ENCODE measurements at places on chromosomes 5 and 9.

DNA sequence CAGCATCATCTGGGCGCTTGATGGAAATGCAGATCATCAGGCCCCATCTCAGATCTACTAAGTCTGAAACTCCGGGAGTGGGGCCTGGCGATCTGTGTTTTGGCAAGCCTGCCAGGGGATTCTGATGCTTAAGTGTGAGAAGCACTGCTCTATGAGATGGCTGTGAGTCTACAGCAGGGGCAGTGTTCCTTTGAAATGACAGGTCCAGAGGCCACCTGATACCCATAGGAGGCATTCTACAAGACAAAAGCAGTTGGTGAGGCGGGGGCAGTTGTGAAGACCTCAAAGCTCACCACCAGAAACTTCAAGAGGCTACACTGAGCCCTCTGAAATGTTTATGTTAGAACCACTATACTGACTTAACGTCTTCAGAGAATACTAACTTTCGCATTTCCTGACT is 86.9 kb upstream of the SPATA31D4 start:
- DNase-seq = no peak

DNA sequence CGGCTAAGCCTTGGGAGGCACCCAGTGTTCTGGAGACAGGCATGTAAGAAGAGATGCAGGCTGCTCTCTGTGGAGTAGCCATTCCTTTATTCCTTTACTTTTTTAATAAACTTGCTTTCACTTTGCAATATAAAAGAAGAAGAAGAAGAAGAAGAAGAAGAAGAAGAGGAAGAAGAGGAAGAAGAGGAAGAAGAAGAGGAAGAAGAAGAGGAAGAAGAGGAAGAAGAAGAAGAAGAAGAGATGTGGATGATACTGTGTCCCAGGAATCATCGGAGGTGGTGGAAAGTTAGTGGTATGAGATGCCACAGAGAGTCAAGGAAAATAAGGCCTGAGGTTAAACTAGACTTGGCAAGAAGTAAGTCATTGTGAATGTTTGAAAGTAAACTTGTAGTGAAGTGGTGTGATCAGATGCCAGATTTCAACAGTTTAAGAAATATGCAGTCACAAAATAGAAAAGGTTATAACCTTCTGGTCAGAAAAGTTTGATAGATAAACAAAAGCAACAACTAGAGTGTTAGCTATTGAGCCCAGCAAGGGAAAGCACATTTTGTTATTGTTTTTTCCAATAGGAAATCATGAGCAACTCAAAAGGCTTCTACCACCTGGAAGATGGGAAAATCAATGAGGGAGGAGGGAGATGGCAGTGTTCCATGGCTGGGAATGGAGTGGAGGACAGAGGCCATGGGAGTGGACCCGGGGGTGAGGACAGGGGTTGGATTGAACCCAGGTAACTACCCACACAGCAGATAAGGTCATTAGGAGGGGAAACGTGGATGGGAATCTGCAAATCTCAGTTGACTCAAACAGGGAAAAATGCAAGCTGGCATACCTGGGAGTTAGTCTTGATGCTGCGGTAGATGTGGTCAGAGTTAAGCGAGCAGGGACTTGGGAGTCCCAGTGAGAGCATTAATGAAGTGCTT is 16.8 kb downstream of the AOPEP start:
- no peak for DNase-seq

DNA sequence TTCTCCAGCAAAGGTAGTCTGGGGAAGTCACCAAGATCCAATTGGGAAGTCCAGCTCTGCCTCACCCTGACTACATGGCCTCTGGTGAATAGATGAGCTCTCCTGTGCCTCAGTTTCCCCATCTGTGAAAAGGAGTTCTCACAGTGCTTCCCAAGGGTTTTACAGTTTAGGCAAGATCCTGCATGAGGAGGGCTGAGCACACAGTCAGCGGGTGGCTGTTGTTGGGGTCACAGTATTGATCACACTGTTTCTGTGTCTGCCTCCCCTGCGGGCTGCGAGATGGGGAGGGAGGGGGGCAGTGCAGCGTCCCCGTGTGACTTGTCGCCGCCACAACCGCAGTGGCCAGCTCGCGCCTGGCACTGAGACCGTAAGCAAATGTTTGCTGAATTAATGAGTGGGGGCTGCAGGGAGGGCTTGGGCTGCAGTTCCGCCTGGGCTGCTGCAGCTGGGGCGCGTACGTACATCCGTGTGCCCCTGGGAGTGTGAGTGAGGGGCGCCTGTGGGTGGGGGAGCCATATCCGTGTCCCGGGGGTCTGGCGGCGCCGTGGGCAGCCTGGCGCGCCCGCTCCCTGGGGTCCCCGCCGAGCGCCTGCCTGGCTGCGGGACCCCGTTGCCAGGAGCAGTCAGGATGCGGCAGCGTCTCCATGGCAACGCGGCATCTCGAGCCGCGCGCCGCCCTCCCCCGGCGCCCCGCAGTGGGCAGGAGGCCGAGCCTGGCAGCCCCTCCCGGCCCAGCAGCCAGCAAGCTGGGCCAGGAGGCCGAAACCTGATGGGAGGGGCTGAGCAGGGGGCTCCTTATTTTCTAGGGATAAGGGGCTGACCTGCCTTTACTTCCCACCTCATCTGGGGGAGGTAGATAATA is 31.4 kb upstream of the PSD2 start:
- no peak for DNase-seq

GRCh38 chr5:54580997-54581811 is 63.6 kb downstream of the SNX18 start:
- DNase-seq = no peak

DNA sequence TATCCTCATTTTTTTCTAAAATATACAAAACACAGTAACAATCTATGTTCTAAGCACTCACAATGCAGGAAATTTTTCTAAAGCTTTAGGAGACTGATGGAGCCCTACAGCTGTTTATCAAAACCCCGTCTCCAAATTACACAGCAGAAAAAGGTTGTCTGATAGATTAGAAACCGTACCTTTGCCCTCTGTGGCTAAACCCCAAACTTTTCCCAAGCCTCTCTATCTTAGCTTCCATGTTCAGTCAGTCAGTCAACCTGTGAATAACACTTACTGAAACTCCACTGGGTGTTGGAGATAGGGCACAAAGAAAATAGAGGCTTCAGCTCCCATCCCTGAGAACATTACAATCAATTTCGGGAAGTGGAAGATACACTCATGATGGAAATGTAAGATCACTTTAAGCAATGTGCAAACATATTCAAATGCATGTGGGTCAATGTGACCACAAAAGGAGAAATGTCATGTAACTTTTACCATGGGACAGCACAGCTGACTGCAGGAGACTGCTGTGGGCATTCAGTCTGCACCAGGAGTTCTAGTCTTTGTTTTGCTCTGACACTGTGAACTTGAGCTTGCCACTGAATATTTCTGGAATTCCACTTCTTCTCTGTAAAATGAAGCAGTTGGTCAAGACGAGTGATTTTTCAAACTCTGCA is 279.5 kb upstream of the PIK3R1 start:
- DNase-seq = no peak

- no peak for DNase-seq
Observed at GRCh38 chr9:134286471-134287245, 39.6 kb upstream of the RXRA start.

GRCh38 chr5:94771742-94772141 is 153.3 kb downstream of the SLF1 start:
- DNase-seq = no peak

GRCh38 chr5:72268260-72268659 is 51.8 kb downstream of the MRPS27 start:
- DNase-seq = no peak

GRCh38 chr9:8115570-8115969 is 316.0 kb upstream of the DMAC1 start:
- no peak for DNase-seq

DNA sequence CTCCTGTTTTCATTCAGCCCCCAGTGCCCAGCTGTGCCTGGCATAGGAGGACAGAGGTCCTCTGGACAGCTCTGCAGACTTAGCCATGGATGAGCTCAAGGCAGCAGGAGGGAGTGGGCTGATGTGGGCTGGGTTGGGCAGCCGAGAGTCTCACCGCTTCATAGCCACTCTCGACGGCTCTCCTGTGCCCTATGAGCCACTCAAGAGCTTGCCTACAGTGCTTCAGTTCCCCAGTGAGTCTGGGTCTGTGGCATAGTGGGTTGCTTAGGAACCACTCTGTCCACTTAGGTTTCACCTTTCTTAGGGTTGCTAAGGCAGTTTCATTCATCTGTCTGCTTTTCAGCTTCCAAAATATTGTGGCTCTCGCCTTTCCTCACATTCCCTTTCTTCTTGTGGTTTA is 296.8 kb downstream of the ICE1 start:
- no peak for DNase-seq

- DNase-seq = no peak
Observed at GRCh38 chr9:33147416-33148169, 19.5 kb downstream of the B4GALT1 start.

DNA sequence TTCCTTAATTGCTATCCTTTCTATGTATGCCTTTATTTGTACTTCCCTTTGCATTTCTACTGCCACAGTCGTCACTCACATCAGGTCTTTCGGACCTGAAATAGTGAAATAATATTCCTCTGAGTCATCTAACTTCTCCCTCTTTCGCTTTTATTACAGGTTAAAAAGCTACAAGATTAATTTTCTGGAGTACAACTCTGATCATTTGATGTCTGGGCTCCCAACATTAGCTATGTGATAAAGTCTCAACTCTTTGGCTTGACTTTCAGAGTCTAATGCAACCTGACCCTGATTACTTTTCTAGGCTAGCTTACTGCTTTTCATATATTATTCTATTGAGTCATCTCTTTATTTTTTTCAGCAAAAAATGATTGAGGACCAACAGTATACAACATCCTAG is 638.8 kb upstream of the WWC1 start:
- DNase-seq = no peak

GRCh38 chr5:10772901-10773585 is 12.0 kb upstream of the DAP start:
- DNase-seq = no peak

GRCh38 chr5:130871346-130872086 is 293.5 kb downstream of the HINT1 start:
- peak; percentile 37 for DNase-seq

DNA sequence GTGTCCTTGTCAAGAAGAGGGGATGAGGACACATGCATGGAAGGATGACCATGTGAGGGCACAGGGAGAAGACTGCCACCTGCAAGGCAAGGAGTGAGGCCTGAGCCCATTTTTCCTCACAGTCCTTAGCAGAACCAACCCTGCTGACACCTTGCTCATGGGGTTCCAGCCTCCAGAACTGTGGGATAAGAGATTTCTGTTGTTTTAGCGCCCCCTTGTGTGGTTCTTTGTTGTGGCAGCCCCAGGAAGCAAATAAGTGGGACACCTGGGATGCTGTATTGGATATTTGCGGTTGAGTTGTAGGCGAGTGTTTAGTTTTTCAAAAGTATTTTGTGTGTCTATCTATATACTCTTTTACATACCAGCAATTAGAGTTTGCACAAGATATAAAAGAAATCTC is 206.4 kb downstream of the NXNL2 start:
- DNase-seq = no peak

DNA sequence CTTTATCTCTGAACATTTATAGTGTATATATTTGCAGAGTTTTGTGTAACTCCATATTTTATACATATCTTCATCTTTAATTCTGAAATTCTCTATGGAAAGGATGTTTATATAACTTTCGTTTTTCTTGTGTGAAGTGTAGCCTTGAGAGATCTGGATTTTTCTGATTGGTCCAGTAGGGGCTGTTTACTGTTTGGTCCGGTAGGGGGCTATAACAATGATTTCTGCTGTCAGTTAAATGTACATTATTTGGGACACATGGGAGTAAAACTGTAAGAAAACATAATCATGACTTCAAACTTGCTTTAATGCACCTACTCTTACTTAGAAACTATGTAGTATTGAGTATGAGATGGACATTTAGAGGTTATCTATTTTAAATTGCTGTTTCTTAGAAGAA is 527.1 kb upstream of the ARRDC3 start:
- DNase-seq = no peak

GRCh38 chr5:74625742-74626241 is 14.7 kb downstream of the ENC1 start:
- DNase-seq = no peak
